ENCODE measurements at places on chromosomes 2 and 18.

- no peak for DNase-seq
Observed at GRCh38 chr18:10899481-10899880, 249.9 kb downstream of the PIEZO2 start.

DNA sequence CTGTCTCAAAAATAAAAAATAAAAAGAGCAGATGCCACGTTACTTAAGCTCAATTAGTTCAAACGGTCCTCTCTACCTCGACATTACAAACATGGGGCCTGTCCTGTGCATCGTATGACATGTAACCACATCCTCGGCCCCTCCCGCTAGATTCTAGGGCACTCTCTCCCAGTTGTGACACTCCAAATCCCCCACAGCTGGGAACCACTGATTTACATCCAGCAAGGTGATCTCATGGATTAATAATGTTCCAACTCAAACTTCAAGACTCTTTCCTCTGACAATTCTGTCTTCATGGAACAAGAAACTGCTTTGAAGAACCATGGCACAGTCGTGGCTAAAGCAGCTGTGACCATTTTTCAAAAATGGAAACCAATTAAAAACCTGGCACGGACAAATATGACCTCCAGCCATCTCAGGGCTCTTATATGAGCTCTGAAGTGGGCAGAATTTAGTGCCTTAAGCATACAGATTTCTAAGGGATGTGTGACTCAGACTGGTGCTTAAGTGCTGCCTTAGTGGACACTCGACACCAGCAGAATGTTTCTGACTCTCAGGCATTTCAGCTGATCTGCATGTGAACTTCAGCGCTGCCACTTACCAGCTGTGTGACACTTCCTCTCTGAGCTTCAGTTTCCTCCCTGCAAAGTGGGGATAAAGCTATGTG, 31.7 kb upstream of the ASAP2 start:
- peak; percentile 87 for DNase-seq

DNA sequence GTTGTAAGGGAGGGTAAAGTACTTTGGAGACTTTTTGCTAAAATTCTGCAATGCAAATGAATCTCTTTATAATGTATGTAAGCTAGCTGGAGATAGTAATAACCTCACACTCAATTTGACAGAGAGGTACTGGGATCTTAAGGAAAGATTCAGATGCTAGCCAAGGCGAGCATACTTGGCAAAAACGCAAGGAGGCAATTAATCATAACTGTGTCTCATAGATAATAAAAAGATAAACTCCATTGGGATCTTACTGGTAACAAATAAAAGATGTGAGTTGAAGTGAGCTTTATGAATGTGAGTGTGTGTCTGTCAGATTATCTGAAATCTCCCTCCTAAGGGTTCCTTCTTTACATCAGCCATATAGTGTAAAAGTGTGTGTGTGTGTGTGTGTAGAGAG, 533.0 kb downstream of the TMX3 start:
- DNase-seq, result no peak

DNA sequence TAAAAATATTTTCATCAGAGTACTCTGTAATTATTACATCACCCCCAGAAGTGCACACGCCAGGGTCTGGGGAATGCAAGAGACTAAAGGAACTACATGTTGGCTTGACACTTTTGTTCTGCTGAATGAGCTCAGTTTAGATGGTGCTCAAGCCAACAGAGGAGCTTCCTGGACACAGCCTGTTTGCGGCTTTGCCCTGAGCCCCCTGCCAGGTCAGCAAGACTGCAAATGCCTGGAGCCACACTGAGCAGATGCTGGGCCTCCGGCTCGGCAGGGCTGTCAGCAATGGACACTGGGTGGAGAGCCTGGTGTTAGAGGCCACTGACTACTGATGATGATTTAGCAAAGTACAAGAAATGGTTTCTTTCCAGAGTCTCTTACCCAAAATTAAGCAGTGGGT, 31.9 kb downstream of the PTPN18 start:
- no peak for DNase-seq

GRCh38 chr2:46161315-46161714, 135.9 kb upstream of the EPAS1 start:
- DNase-seq, result no peak

All from adipocyte (in vitro differentiated cells).